ENCODE measurements at places on chromosomes 5 and 9.

- DNase-seq, result no peak
Observed at GRCh38 chr5:14118551-14119320, 24.4 kb upstream of the TRIO start.

- no peak for DNase-seq
Observed at GRCh38 chr9:16680975-16681651, 189.4 kb downstream of the BNC2 start.

DNA sequence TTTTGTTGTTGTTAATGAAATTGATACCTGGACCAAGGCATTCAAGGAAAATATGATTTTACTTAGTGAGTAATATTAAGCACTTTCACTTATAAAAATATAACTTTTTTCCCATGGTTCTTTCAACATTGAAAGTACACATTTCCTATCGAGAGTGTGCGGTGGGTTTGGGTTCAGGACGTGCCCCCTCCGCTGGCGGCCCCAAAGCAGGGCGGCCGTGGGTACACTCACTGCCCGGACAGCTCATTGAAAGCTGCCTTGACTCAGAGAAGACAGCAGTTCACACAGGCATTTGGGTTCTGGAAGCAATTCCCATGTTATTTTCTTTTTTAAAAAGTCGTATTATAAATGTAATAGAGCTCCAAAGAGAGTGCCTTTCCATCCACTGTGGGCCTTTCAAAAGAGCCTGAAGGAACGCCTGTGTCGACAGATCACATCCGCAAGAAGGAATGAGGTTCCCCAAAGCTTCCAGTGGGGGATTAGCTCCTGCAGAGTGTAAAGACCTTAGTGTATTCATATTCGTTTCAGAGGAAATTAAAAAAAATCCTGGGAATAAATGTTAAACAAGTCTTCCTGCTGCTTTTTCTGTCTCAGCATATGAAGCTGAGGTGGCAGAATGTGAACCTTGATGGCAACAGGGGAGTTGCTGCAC, 74.3 kb downstream of the PRDM6 start:
- no peak for DNase-seq

- no peak for DNase-seq
Observed at GRCh38 chr5:86038566-86038965, 579.2 kb upstream of the COX7C start.

GRCh38 chr9:11347437-11347836, 734.6 kb upstream of the PTPRD start:
- DNase-seq, result no peak

- DNase-seq, result no peak
Observed at GRCh38 chr9:29322240-29322639, 1749.0 kb upstream of the C9orf72 start.

DNA sequence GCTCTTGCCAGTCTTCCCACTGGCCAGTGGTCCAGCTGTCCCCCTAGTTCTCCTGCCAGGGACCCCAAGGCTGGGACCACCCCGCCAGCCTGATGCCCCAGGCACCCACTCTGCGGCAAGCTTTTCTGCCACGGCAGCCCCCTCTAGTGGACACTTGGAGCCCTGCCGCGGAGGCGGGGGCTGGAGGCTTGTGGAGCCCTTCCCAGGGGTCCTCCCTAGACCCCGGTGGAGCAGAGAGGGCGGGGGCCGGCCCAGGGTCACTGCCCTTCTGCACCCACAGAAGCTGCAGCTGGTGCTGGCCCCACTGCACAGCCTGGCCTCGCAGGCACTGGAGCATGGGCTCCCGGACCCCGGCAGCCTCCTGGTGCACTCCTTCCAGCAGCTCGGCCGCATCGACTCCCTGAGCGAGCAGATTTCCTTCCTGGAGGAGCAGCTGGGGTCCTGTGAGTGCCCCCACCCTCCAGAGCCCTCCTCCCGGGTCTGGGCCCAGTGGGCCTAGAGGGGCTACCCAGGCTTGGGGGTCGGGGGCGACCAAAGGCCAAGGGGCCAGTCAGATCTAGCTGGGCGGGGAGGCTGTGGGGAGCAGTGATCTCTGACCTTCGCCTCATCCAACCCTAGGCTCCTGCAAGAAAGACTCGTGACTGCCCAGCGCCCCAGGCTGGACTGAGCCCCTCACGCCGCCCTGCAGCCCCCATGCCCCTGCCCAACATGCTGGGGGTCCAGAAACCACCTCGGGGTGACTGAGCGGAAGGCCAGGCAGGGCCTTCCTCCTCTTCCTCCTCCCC, 9.1 kb downstream of the EGFL7 start:
- no peak for DNase-seq

DNA sequence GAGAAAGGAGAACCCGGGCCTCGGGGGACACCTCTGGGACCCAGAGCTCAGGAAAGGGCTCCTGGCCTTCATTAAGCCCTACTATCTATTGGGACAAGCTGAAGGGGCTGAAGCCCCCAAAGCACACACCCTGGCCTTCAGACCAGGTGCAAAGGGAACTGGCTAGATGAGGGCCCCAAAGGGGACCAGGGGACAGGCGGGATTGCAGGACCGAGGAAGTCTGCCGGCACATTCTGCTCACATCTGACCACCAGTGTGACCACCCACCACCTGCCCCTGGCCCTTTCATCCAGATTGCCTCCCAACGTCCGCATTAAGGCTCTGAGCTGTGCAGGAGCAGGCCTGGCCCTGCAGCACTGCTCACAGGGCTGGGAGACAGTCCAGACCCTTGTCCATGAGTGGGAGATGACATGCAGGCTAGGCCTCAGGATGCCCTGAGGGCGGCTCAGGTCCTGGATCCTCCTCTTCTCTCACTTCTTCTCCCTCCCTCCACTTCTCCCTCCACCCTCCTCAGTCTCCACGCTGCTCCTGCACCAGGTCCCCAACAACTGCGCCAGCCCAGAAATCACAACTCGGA, 19.2 kb downstream of the PSD2 start:
- no peak for DNase-seq

- no peak for DNase-seq
Observed at GRCh38 chr9:677461-678097, 163.9 kb upstream of the DMRT1 start.

GRCh38 chr5:53240661-53241060, 131.1 kb upstream of the MOCS2 start:
- no peak for DNase-seq

DNA sequence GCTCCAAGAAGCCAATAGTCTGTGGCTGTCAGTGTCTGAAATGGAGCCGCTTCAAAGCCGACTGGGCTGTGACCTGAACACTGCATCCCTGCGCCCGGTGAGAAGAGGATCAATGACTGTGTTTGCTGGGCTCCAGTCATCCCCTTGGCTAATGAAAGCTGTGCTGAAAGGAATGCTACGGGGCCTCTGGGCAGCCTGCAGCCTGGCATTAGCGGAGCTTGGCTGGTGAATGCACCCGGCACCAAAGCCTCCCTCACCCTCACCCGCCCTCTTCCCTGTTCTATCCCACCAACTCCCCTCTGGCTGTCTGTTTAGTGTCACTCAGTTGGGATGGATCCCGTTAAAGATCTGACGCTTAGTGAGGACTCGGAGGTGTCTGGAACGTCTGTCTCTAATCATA, 355.3 kb downstream of the BNC2 start:
- DNase-seq, result no peak

- DNase-seq, result no peak
Observed at GRCh38 chr5:157540707-157541446, 34.7 kb downstream of the ADAM19 start.

DNA sequence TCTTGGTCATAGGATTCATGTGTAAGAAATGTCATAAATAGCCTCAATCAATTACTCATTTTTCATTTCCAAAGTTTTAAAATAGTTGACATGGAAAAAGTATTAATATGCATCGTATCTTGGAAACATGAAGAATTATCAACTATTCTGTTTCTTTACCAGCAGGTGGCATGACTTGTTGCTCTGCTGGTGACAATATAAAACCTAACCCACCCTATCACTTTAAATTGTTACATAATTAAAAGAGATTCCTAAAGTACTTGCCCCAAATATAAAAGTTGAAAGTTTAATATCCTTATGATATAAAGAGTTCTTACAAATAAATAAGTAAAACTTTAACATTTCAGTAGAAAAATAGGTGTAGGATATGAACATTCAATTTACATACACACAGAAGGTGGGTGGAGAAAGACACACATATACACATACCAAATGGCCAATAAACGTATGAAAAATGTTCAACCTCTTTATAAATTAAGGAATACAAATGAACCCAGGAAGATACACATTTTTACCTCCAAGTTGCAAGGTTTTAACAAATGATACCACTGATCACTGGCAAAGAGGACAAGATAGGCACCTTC, 30.6 kb downstream of the MAP1B start:
- DNase-seq, result no peak

DNA sequence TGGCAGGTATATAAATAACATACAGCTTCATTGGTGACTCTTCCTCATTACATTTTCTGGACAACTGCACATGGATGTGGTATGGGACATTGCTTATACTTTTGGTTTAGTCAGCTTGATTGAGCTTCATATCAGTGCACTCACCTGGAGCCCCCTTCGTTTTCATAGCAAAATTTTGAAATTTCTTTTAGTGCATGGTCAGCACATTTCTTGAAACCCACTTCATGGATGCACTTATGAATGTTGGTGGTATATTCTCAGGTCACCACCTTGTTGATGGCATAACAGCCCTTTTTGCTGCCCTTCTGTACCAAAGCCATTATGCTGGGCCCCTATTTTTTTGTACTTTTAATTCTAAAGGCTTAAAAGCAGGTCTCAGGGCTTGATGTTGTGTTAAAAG, 16.7 kb upstream of the LRRC70 start:
- no peak for DNase-seq

- no peak for DNase-seq
Observed at GRCh38 chr9:37486616-37487548, 1.1 kb downstream of the POLR1E start.

DNA sequence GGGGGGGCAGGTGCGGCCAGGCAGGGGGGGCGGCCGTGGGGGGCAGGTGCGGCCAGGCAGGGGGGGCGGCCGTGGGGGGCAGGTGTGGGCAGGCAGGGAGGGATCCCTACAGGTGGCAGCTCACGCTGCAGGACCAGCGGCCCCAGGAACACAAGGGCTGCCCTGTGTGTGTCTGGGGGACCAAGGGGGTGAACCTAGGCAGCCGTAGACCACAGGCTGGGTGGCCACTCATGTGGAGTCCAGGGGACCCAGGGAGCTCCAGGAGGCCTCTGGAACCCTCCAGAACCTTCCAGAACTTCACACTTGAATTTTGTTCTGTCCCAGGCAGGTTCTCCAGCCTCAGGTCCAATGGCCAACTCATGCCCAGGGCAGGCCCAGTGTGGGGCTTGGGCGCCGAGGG, 51.6 kb upstream of the EGFL7 start:
- DNase-seq, result no peak
